ENCODE measurements at places on chromosomes 4 and X.
A peak's percentile ranks its signal among the peaks of the same experiment; 100 is the strongest.

DNA sequence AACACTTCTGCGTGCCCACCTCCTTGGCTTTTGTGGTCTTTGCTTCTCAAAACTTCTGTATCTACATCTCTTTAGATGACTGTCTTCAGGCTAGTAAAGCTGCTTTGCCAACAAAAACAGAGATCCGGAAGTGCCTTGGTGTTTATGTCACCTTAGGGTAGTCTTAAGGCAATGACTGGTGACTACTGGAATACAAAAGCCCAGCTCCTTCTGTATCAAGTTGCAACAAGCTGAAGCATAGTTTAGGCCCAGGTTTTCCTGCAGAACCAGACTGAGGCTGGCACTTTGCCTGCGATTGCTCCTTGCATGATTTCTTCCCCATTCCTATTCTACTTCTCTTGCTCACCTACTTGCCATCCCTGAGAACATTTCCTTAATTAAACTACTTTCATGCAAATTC lies 333.8 kb downstream of the DMD start:
- no peak for DNase-seq

DNA sequence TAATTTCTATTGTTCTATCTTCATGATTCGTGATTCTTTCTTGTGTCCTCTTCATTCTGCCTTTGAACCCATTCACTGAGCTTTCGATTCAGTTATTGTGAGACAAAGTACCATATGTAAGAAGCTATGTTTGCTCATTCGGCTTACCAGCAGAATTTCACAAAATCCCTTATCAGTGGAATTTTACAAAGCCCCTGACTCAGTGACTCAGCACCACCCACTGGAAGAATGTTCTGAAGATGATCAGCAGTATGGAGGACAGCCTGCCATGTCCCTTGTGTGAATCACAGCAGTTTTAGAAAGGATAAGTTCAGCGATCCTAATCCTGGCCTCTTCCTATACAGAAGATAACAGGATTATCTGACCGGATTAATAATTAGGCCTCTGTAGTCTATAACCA lies 5.8 kb upstream of the UXT start:
- no peak for DNase-seq

- DNase-seq: peak; percentile 99
Measured at GRCh38 chr4:119016636-119017035, 119.0 kb upstream of the MYOZ2 start.

DNA sequence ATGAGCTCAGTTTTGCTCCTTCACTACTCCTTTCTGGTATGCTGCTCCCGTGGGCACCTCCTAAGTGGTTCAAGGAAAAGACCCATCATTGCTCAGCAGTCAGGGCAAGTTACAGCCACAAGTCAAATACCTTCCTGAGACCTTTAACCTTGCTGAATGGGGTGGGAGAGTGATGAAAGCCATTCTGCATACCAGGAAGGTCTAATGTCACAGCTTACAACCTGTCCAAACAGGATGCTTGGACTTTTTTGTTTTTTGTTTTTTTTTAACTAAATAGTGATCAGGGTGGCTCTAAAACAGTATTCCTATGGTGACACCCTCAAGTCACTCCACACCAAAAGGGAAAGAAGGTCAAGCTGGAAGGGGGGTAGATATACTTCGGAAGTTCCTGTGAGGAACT lies 93.1 kb downstream of the GPC3 start:
- DNase-seq: no peak
